ENCODE measurements at places on chromosomes 5 and 9.

GRCh38 chr5:68515514-68515913, 300.0 kb downstream of the PIK3R1 start:
- no peak for DNase-seq
- H3K27ac ChIP-seq: no peak overlapping the region
- H3K4me1 ChIP-seq: peaks cover 3% of the 10 kb centered on the region
- peaks cover 8% of the 10 kb centered on the region for H3K27me3 ChIP-seq
- no peak overlapping the region for H3K4me3 ChIP-seq

DNA sequence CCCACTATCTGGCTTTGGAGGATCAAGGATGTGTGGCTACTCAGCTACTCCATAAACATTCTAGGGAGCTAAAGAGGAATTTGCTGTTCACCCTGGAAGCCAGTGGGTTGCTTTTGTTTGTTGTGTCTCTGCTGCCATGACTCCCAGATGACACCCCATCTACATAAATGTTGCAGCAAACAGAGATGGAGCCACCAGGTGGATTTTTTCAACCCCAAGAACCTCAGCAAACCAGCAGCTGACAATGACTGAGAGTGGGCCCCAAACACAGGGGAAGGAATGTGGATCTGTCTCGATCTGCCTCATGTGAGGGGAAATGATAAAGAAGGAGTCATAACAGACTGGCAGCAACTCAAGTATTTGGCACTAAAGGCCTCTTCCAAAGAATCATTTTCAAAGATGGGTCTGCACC, 132.7 kb upstream of the TNC start:
- peaks cover 2% of the 10 kb centered on the region for H3K27me3 ChIP-seq
- H3K36me3 ChIP-seq: no peaks in the 10 kb centered on the region
- H3K4me1 ChIP-seq: peaks cover 2% of the 10 kb centered on the region
- no peak for DNase-seq
- H3K27ac ChIP-seq: no peak overlapping the region

DNA sequence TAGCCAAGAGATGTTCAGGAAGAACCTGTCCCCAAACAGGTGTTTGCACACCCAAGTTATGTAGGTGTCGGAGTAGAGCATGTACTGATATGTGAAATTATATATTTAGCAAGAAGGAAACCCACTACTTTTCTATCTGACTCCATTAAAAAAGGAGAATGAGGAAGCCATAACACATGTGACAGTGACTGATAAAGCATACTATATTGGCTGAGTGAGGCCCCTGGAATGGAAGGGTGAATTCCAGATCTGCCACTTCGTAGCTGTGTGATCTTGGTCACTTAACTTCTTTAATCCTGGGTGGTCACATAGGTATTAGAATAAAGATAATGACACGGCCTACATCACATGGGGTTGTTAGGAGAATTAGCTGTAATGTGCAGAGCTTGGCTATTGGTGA, 116.0 kb upstream of the MAN2A1 start:
- H3K27ac ChIP-seq: no peak overlapping the region
- H3K36me3 ChIP-seq: no peaks in the 10 kb centered on the region
- H3K27me3 ChIP-seq: peaks cover 3% of the 10 kb centered on the region
- no peak for DNase-seq
- H3K4me3 ChIP-seq: no peak overlapping the region
- H3K4me1 ChIP-seq: no peaks in the 10 kb centered on the region

DNA sequence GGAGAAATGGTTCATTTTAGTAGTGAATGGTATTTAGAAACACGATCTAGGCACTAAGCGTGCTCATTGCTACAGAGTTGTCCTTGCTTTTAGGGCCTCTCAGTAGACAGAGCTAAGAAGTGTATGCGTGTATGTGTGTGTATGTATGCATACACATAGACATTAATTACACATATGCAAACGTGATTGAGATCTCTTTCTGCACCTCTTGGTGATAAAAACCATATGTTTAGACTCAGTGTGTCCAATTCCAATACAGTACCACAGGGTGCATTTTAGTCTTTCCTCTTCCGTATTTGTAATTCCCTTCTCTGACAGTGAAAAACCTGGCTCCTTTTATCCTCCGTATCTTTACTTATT, 13.1 kb downstream of the TRIO start:
- H3K4me3 ChIP-seq: no peak overlapping the region
- peaks cover 1% of the 10 kb centered on the region for H3K36me3 ChIP-seq
- H3K4me1 ChIP-seq: peaks cover 52% of the 10 kb centered on the region
- DNase-seq: no peak
- H3K27ac ChIP-seq: no peak overlapping the region

DNA sequence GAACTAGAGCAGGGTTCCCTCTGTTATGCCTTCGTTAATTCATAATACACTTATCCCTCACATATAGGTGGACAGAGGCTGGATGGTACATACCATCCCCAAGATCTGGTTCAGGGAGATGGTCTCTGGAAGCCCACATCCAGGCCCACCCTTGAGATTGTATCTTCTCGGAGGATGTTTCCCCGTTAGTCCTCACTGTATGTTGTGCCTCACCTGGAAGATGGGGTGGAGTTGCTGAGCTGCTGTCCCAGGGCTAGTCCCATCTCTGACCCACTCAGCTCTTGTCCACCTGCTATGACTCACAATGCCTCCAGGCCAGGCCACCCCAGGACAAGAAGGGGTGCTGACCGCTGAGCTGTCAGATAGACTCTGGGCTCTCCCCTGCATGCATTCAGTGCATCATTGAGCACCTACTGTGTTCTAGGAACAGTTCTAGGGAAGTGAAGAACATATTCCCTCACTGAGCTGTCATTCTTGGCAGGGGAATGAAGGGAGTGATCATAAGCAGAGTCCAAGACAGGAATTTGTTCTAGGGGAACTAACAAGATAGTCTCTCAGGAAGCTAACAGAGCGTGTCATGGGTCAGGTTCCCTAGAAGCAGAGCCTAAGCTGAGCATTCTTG, at the start of gene CBY3:
Gene CBY3, minus strand, starts transcription at position 255 of the 622 bp plus-strand sequence. Its CDS starts 116 bp downstream, at position 139.
- H3K27ac ChIP-seq: peak within 1 kb of the TSS; percentile 58
- H3K27me3 ChIP-seq: no peaks in the 10 kb centered on the region
- H3K36me3 ChIP-seq: no peaks in the 10 kb centered on the region
- peak within 1 kb of the TSS; percentile 58 for H3K4me3 ChIP-seq
- DNase-seq: no peak

GRCh38 chr5:170300361-170301013, 2.9 kb upstream of the LCP2 start:
- no peak overlapping the region for H3K4me3 ChIP-seq
- no peaks in the 10 kb centered on the region for H3K36me3 ChIP-seq
- no peak for DNase-seq
- peaks cover 5% of the 10 kb centered on the region for H3K27me3 ChIP-seq
- no peak overlapping the region for H3K27ac ChIP-seq

DNA sequence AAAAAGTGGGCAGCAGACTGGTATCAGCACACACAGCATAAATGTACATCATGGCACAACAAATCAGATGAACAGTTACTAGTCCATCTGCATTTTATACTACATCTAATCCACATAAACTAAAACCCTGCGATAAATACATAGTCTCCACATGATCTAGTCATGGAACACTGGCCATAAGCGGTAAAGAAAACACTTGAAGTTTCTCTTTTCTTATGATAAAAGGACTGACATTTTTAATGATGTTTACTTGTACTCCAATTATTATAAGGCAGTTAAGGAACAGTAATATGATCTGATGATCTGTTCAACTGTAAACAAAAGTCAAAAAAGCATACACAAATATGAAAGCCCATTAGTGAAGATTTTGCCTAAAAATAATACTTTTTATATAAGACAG, 112.5 kb downstream of the MPDZ start:
- H3K27me3 ChIP-seq: no peaks in the 10 kb centered on the region
- no peak overlapping the region for H3K27ac ChIP-seq
- no peaks in the 10 kb centered on the region for H3K4me1 ChIP-seq
- H3K4me3 ChIP-seq: no peak overlapping the region
- H3K36me3 ChIP-seq: no peaks in the 10 kb centered on the region

- H3K4me1 ChIP-seq: peaks cover 12% of the 10 kb centered on the region
- DNase-seq: peak; percentile 46
- no peaks in the 10 kb centered on the region for H3K27me3 ChIP-seq
- H3K27ac ChIP-seq: peak overlapping the region; percentile 68
Observed at GRCh38 chr9:113380869-113381378, 4.1 kb upstream of the HDHD3 start.

GRCh38 chr9:88772575-88772974, 218.7 kb upstream of the S1PR3 start:
- no peaks in the 10 kb centered on the region for H3K4me1 ChIP-seq
- no peak overlapping the region for H3K4me3 ChIP-seq
- no peak for DNase-seq
- H3K36me3 ChIP-seq: no peaks in the 10 kb centered on the region
- H3K27me3 ChIP-seq: peaks cover 6% of the 10 kb centered on the region

DNA sequence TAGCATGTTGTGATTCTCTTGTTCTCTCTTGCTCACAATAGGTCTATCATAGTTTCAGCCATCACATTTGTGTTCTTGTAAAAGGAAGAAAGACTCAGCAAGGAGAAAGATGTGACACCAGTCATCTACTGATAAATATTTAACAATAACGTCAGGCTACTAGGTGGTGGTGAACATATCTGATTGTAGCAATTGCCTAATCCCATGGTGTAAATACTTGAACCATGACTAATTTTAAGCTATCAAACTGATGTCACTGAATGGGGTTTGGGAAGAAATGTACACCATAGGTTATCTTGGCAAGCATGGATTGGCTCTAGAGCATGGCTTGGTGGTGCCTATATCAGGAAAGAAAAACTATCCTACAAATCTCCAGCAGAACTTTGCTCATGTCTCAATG, 16.6 kb downstream of the DMRTA1 start:
- H3K4me3 ChIP-seq: no peak overlapping the region
- H3K27me3 ChIP-seq: peaks cover 4% of the 10 kb centered on the region
- H3K27ac ChIP-seq: no peak overlapping the region
- DNase-seq: no peak
- no peaks in the 10 kb centered on the region for H3K36me3 ChIP-seq

DNA sequence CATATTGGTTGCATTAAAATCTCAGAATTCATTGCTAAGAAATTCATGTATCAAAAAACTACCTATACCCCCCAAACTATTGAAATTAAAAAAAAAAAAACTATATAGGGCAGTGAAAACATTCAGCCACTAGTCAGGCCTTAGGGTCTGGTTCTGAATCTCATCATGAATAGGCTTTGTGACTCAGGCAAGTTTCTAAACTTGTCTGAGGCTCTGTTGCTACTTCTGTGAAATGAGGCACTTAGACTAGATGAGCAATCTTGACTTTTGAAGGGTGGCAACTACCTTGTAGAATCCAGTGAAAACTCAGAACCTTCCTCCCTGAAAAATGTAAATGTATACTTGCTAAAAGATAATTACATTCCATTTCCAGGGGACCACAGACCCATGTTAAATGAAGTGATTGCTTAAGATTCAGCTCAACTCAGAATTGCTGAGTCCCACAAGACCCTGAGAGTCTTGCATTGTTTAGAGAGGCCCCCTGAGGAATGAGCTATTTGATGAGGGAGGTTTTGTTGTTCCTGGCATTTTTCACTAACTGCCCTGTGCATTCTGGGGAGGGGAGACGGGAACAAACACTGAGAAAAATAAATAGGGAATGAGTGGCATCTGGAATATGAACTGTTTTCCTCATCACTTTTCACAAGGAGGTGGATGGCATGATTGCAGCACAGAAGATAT, 29.5 kb downstream of the RAI14 start:
- H3K36me3 ChIP-seq: no peaks in the 10 kb centered on the region
- no peak overlapping the region for H3K27ac ChIP-seq
- DNase-seq: no peak
- peaks cover 7% of the 10 kb centered on the region for H3K27me3 ChIP-seq
- no peaks in the 10 kb centered on the region for H3K4me1 ChIP-seq

DNA sequence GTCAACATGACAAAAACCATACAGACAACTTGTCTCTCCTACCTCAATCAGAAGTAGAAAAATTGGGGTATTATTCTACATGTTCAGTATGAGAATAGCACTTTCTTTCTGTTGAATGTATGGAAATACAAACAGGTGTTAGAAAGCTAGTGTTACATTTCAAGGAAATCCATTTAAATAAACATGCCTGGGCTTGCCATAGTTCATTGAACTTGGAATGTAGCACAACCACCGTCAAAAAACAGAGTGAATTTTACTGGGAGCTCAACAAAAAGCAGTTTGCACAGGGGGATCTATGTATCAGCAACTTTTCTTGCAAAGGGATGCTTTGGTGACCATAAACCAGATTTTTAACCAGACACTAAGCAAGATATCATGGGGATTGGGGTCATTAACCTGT, 307.9 kb upstream of the SMARCA2 start:
- H3K27me3 ChIP-seq: peaks cover 2% of the 10 kb centered on the region
- H3K36me3 ChIP-seq: no peaks in the 10 kb centered on the region
- no peak overlapping the region for H3K27ac ChIP-seq
- no peak overlapping the region for H3K4me3 ChIP-seq

GRCh38 chr5:176608142-176608705, 1.7 kb downstream of the GPRIN1 start:
- DNase-seq: no peak
- peak overlapping the region; percentile 97 for H3K4me3 ChIP-seq
- no peaks in the 10 kb centered on the region for H3K36me3 ChIP-seq
- peaks cover 12% of the 10 kb centered on the region for H3K27me3 ChIP-seq

DNA sequence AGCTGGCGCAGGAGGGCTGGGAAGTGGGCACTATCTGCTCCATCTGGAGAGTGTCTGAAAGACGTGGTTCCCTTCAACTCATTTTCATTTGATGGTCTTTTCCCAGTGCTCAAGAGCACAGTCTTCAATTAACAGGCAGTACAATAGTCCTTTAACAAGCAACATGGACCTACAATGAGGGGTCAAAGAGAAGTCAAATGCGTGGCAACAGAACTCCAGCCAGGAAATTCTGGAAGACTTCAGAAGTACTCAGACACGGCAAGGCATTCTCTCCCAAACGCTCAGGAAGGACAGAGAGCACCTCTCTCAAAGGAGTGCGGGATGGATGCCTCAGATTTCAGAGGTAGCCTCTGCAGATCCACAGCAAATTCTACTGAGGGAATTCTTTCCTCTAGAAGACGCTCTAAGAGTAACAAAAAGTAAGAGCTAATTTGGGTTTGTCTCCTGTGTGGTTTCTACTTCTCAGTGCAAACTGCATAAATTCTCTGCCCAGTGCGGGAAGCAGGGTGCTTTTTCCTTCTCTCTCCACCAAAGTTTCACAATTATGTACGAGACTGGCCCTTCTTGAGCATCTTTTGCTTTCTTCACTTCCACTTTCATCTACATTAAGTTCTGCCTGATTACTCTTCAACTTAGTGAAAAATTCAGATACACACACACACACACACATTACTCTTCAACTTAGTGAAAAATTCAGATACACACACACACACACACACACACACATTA, 56.4 kb downstream of the LHFPL2 start:
- H3K36me3 ChIP-seq: peaks cover 5% of the 10 kb centered on the region
- DNase-seq: no peak
- peak overlapping the region; percentile 43 for H3K27ac ChIP-seq
- H3K27me3 ChIP-seq: no peaks in the 10 kb centered on the region
- no peak overlapping the region for H3K4me3 ChIP-seq
- H3K4me1 ChIP-seq: peaks cover 17% of the 10 kb centered on the region
